ENCODE measurements at places on chromosomes 12 and 14.

GRCh38 chr12:19332196-19332595 is 107.1 kb upstream of the AEBP2 start:
- no peak for DNase-seq

GRCh38 chr12:108886873-108887629 is 7.2 kb downstream of the DAO start:
- DNase-seq: no peak

- no peak for DNase-seq
Measured at GRCh38 chr14:59313144-59313651, 124.7 kb downstream of the DAAM1 start.

GRCh38 chr14:61643555-61643954 is 51.8 kb upstream of the HIF1A start:
- no peak for DNase-seq

DNA sequence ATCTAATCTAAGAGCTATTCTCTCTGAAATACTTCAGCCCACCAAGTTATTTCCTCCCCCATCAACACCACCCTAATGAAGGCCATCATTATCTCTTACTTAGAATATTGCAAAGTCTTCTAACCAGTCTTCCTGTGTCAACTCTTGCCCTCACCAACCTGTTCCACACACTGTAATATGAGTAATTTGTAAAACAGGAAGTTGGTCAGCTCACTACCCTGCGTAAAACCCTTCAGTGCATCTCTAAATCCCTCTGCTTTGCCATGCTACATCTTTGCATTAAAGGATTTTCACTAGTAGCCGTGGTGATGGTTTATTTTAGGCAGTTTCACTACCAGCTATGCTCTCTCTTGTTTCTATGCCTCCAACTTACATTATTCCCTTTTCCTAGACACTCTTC is 70.0 kb downstream of the KIF21A start:
- no peak for DNase-seq
